ENCODE measurements at places on chromosomes 4 and X.

DNA sequence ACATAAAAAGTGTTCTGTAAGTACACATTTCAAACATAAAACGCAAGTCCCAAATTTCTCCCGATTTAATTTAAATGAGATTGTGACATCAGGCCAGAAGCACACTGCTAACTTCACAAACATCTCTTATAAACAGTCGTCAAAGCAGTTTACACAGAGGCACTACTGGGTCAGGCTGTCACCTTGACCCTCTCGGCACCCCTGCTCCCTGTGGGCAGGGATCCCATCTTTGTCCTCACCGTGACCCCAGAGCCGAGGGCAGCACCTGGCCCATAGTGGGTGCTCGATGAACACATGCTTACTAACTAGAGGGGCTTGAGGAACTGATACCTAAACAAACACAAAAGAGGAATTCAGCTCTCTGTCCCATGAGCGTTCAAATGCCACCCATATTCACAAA, 22.2 kb downstream of the QDPR start:
- DNase-seq = no peak

- DNase-seq = no peak
Observed at GRCh38 chrX:72001471-72001870, 90.8 kb downstream of the NHSL2 start.

- DNase-seq = no peak
Observed at GRCh38 chr4:125105561-125105960, 209.2 kb upstream of the FAT4 start.

DNA sequence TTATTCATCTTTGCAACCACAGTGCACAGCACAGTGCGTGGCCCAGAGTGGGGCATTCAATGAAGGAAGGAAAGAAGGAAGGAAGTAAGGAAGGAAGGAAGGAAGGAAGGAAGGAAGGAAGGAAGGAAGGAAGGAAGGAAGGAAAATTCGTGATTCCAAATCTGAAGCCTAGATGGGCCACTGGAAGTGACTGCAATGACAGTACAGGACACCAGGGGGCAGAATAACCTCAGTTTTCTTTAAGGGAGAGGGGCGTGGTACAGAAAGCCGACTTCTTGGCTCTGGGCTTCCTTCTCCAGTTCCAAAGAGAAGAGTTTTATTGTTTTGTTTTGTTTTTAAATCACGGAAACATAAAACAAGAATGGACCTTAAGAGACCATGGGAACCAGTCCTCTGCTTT, 47.8 kb downstream of the APLN start:
- DNase-seq = no peak

- no peak for DNase-seq
Observed at GRCh38 chr4:103499094-103499493, 220.7 kb downstream of the TACR3 start.

DNA sequence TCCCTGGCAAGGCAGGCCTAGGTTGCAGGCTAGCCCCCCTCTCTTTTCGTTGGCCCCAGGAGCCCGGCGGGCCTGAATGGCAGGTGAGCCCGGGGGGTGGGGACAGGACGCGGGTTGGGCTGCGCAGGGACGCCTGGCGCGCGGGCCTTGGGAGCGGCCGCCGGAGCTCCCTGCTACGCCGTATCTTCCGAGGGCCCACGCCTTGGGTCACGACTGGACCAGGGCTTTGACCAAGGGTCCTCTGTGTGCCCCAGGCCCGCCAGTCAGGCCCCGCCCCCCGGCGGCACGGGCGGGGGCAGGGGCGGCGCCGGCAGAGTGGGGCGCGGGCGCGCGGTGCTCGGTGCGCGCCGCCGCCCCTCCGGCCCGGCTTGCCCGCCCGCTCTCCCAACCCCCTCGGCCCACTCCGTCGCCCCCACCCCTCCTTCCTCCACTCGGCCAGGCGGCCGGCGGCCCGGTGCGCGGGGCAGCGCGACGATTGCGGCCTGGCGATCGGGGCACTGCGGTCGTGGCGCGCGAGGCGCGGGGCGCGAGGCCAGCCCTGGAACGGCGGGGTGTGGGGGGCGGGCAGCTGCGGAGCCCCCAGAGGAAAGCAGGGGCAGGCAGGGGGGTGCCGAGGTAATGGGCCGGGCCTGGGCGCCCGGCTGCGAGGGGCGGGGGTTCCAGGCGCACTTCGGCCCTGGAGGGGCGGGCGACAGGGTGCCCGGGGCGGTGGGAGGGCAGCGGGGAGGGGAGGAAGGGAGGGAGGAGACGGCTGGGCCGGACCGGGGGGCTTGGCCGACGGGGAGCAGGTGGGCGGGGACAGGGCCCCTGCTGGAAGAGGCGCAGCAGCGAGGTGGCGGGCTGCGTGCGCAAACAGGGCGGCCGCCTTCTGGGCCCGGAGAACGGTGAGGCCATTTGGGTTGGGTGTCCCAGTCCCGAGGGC, at the start of gene PRRG3:
TSS of gene PRRG3 (plus strand) at position 798 of the 922 bp plus-strand sequence. CDS start 3,357 bp downstream, outside the sequence.
- no peak for DNase-seq

GRCh38 chr4:111797455-111798163, 347.6 kb upstream of the FAM241A start:
- no peak for DNase-seq

DNA sequence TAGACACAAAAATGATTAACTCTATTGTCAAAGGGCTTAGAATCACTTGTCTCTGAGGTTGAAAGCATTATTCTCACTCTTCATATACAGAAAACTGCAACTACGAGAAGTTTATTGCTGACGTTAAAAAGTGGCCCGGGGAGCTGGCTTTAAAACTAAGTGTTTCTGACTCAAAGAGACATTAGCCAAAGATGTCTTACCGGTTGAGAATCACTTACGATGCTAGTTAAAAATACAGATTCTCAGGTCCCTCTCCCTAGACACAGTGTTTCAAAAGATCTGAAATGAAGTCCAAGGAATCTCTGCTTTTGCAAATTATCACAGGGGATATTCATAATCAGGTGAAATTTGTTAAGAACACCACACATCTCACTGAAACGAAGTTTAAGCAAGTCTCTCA, 1.2 kb downstream of the GNPDA2 start:
- DNase-seq = no peak

DNA sequence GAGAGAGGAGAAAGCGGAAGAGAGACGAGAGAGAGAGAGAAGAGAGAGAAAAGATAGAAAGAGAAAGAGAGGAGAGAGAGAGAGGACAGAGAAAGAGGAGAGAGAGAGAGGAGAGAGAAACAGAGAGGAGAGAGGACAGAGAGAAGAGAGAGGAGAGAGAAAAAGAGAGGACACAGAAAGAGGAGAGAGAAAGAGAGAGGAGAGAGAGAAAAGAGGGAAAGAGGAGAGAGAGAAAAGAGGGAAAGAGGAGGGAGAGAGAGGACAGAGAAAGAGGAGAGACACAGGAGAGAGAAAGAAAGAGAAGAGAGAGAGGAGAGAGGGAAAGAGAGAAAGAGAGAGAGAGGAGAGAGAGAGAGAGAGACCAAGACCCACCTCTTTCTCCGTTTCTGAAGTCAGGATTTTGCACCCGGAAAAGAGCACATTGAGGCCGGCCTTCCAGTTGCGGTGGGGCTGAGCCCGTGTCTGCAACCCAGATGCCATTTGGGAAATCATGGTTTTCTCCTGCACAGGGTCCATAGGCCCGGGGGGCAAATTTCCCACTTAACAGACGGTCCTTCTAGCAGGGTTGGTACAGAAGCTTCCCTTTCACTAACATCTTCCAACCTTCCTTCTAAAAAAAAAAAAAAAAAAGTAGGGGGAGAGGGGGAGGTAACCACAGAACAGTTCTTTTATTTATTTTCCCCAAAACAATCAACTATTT, 60.9 kb downstream of the CRLF2 start:
- DNase-seq = no peak

DNA sequence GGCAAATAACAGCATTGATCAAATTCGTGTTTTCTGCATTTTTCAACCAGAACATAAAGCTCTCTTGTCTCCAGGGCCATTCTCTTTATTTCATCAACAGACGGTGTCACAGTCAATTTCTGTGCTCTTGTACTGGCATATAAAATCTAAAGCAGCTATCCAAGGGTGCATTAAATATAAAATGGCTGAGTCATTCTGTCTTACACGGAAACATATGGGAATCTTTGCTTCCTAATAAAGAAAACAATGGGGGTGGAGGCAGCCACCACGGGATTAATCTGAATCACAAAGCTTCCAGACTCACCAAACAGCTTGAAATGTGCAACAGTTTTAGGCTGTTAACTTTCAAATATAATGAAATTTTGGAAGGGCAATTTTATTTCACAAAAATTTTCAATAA, 132.6 kb downstream of the IL15 start:
- no peak for DNase-seq

DNA sequence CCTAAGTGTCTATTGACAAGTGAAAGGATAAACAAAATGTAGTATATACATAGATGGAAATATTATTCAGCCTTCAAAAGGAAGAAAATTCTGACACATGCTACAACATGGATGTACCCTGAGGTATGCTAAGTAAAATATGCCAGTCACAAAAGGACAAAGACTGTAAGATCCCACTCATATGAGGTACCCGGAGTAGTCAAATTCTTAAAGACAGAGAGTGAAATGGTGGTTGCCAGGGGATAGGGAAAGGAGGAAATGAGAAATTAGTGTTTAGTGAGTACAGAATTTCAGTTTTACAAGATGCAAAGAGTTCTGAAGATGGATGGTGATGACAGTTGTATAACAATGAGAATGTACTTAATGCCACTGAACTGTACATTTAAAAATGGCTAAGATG, 102.3 kb upstream of the NAP1L5 start:
- DNase-seq = no peak

GRCh38 chr4:21592970-21593670, 355.5 kb downstream of the KCNIP4 start:
- no peak for DNase-seq

GRCh38 chr4:149223659-149224058, 592.0 kb downstream of the IQCM start:
- no peak for DNase-seq

DNA sequence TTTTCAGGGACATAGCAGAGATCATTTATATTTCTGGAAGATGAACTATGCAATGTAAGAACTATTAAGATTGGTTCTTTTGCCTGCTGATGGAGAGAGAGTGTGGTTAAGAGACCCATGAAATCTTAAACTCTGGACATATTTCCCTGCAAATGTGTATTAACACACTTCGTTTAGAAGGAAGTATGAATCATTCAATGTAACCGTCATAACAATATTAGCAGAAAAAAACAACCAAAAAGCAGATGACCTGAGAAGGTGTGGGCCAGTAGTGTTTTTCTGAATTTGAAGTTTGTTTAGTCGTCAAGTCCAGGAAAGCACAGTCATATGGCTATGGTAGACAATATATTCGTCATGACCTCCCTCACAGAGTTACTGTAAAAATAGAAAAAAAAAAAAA, 2.5 kb upstream of the TMPRSS11D start:
- no peak for DNase-seq

- no peak for DNase-seq
Observed at GRCh38 chr4:99918656-99919055, 24.4 kb upstream of the LAMTOR3 start.

DNA sequence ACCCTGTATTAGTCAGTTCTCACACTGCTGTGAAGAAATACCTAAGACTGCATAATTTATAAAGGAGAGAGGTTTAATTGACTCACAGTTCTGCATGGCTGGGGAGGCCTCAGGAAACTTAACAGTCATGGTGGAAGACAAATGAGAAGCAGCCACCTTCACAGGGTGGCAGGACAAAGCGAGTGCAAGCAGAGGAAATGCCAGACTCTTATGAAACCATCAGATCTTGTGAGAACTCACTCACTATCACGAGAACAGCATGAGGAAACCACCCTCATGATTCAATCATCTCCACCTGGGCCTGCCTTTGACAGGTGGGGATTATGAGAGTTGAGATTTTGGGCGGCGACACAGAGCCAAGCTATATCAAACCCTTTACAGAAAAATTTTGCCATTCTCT, 722.4 kb downstream of the RAB28 start:
- DNase-seq = no peak

GRCh38 chr4:10285028-10285427, 168.4 kb upstream of the WDR1 start:
- DNase-seq = no peak

DNA sequence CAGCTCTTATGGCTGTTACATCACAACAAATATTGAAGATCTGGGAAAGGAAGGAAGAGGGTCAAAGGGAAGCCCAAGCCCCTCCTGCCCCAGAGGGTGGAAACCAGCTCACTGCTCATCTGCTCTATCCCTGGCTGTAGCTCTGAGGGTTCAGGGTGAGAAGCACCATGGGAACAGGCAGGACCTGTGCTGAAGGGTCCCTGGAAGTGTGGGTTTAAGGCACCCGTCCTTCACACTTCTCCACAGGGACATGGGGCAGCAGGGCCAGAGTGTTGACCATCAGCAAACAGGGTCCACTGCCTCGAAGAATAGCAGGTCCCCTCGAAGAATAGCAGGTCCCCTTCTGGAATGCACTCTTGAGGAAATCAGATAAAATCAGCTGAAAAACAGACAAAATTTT, 4.4 kb downstream of the RTL5 start:
- no peak for DNase-seq

DNA sequence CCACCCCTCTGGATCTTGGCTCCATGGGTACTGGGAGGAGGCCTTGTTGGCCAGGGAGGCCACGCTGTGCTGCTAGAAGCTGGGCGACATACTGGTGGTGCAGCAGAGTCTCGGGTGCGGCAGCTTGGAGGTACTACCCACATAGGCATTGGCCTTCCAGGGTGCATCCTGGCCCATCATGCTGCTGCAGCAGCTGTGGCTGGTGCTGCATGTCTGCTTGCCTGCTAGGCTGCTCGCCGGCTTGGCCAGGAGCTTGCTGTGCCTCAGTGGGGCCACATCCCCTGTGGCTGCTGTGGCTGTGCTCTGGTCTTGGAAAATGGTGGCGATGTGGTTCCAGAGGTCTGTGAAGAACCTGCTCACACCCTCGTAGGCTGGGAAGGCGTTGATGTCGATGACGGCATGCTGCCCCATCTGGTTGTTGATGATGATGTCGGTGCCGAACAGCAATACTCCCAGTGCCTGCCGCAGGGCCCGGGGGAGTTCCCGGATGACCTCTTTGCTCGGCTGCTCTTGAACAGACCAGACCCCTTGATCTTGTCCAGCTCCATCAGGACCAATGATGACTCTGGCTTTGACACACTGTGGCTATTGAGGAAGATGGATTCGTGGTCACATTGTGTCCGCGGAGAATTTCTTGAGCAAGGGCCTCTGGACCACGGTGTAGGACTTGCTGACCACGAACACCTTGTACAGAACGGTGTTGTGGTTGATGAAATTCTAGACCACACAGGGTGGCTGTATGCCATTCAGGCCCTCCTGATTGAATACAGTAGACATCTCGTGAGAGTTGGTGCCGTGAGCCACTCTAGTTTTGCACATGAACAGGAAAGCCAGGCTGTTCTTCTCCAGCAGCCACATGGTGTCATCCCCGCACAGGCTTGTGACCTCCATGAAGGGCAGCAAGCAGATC, 11.8 kb downstream of the RBM10 start:
- DNase-seq = no peak
